Stomach (tissue), 19 donors: ENCODE measurements at places on chromosomes 16 and 17. TPM values are rescaled to one million over a fixed set of nuclear protein-coding genes. Genes with fewer than 3 reads are reported as not detected.

DNA sequence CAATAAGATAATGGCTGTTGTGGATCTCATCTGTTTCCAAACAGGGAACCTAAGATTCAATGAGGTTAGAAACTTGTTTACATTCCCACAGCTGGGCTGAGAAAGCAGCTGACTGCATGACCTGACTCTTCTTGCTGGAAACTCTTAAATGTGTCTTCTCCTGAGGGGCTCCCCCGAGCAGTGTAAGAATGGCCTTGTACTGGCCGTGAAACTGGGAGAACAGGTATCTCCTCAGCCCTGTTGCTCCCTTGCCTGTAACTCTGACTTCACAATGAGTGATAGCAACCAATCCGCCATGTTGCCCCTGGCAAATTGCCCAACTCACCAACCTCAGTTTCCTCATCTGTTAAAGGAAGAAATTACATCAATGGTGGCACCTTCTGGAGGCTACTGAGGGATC is 59.1 kb upstream of the CCL2 start:
- no peak for DNase-seq

GRCh38 chr17:8681170-8681949 is 50.8 kb upstream of the MYH10 start:
- no peak for DNase-seq

DNA sequence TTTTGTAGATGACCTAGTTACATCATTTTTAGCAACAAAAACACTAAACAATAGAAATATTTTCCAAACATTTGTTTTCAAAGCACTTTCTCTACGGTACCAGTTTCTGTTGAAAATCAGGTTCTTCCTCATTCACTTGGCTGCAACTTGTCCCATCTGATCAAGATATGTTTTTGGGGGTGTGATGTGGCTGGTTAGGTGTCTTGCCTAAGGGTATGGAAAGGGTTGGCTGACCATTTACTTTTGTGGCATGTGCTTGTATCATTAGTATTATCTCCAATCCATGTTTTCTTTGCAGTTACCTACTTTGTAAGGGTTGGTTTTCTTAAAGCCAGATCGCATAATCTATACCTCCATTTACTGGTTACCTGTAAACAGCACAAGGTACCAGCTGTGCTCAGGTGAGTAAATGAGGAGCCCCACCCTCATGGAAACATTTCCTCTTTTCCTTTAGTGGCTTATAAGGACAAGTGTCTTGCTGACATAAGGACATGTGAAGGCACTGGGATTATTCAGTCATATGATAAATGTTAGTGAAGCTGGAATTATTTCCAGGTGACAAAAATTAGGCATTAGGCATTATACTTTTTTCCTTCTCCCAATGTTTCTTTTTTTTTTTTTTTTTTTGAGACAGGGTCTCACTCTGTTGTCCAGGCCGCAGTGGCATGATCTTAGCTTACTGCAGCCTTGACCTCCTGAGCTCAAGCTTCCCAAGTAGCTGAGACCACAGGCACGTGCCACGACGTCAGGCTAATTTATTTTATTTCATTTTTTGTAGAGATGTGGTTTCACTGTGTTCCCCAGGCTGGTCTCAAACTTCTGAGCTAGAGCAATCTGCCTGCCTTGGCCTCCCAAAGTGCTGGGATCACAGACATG is 162.0 kb downstream of the CCDC182 start:
- no peak for DNase-seq

DNA sequence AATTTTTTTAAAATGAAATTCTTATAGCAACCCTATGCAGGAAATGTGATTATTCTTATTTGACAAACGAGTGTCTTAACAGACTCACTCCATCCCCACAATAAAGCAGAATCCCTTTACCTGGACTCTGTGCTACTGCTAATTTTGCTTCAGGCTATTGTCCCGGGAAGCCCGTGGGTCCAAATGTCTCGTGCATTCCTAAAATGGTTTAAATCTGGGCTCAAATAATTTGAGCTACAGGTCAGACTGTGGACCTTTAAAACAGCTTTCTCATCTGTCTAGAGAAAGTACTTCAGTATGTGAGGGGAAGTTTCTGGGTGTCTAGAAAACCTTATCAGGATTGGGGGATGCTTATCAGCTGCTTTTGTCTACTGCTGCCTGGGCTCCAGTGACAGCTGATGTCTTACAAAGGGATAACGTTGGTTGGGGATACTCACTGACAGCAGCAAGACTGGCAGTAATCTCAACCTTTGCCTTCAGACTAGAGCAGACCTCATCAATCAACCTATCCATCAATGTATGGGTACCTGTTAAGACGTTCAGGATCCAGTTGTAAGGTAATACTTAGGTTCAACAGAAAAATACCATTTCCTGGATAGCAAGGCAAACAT is 197.9 kb upstream of the CDH11 start:
- DNase-seq = no peak

The KRT16 gene
- total RNA-seq = not detected

The TBC1D3H gene
- not detected for total RNA-seq

DNA sequence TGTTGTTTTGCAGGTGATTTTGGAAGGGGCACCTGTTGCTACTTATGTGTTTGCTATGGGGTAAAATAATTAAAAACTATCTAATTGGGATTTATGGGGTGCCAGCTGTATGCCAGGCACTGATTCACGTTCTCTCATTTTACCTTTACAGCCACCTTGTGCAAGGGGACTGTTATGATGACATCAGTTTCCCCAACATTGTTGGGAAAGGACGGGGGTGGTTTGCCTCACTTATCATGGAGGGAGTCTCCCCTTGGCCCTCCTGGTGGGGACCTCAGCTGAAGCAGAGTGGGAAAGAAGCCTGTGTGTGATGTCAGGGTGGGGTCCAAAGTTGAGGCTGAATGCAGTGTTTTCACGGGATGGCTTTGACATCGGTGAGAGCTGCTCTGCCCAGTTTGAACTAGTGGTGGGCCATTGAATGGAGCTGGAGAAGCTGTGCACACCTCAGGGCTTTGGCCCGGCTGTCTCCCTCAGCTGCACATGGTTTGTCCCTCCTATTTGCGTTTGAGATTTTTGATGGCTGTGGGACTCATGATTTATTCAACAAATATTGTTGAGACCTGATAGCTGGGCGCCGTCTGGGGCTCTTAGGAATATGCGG is 36.1 kb downstream of the CMIP start:
- DNase-seq = no peak

The HSF4 gene
- 23.3 TPM for total RNA-seq

The SPOP gene
- total RNA-seq = 17.5 TPM

GRCh38 chr16:66058172-66058691 is 308.3 kb upstream of the CDH5 start:
- peak; percentile 71 for DNase-seq

The CTRB2 gene
- not detected for total RNA-seq

DNA sequence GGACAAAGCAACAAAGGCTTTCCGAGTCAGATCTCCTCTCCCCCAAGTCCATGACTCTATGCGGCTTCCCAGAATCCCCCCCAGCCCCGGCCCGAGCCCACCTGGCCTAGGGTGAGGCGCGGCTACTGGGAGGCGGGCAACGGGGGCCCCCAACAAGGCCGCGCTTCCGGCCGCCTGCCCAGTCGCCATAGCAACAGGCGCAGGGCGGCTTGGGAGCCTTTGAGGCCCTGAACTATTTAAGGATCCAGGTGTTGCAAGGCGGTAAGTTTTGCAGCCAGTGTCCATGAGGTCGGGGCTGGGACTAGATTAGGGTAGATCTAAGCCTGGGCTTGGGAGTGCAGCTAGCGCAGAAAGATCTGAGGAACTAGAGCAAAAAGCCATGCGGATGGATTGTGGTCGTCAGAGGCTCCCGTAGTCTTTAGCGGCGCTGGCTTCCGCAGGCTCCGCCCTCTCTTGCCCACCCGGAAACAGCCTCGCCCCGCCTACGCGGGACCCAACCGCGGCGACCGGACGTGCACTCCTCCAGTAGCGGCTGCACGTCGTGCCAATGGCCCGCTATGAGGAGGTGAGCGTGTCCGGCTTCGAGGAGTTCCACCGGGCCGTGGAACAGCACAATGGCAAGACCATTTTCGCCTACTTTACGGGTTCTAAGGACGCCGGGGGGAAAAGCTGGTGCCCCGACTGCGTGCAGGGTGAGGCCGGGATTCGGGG is at the start of the genes KIAA0753 and TXNDC17:
KIAA0753 (minus strand) TSS at position 176 of the 711 bp plus-strand sequence. CDS start 5,608 bp downstream, outside the sequence.
TXNDC17 (plus strand) TSS at position 525 of the 711 bp plus-strand sequence; CDS start at position 548, 23 bp downstream.
- DNase-seq = peak; percentile 97

- DNase-seq = no peak
Measured at GRCh38 chr17:72439893-72440502, 319.2 kb downstream of the SOX9 start.
